ENCODE measurements at places on chromosomes 6 and 20.

GRCh38 chr6:25196464-25196863 is 82.7 kb upstream of the CARMIL1 start:
- no peak for DNase-seq

GRCh38 chr20:49685809-49686208 is 27.9 kb downstream of the B4GALT5 start:
- peak; percentile 36 for DNase-seq

- DNase-seq: no peak
These were observed 32.2 kb downstream of the PYGB start for GRCh38 chr20:25280051-25280573.

GRCh38 chr6:88044530-88044929 is 3.1 kb upstream of the SPACA1 start:
- DNase-seq: no peak

DNA sequence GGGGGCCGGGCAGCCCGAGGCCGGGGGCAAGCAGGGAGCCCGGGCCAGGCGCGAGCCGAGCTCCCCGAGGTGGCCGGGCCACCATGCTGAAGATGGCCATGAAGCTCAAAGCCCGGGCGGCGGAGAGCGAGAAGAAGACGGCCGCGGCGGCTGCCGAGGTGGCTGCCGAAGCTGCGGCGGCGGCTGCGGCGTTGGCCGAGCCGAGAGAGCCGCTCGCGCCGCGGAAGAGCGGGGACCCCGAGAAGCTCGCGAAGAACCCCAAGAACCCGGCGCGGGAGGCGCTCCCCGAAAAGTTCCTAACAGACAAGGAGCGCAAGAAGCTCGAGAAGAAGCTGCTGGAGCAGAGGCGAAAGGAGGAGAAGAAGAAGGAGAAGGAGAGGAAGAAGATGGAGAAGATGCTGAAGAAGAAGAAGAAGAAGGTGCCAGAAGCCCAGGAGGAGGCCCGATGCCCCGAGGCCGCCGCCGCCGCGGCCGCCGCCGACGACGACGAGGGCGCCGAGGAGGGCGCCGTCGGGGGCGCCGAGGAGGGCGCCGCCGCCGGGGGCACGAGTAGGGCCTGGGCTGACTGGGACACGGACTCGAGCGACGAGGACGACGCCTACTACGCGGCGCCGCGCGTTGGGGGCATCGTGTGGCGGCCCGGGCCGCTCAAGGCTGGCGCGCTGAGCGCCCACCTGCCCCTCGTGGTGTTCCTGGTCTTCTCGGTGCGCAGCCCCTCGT is 37.4 kb downstream of the GNAS start:
- DNase-seq: no peak

- DNase-seq: no peak
These were observed 1.9 kb downstream of the POU3F2 start for GRCh38 chr6:98836025-98836961.

DNA sequence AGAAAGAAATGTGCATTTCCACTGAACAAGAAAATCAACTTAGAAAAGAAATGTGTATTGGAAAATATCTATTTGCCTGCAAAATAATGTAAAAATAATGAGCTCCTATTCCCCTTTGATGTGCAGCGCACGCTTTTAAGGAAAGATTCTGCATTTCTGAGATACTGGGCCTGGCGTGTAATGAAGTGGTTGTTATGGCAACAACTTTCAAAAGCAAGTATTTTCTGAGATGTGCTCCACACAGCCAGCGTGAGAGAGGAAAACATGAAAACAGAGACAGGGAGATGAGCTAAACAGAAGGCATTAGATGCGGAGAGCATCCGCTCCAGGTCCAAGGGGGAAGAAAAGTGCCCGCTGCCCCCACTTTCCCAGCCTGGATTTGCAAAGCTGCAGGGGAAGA is 39.1 kb upstream of the GTSF1L start:
- DNase-seq: no peak
